ENCODE measurements at places on chromosomes 16 and 17.
A peak's percentile ranks its signal among the peaks of the same experiment; 100 is the strongest.

- no peak for DNase-seq
Observed at GRCh38 chr17:12242345-12242954, 221.8 kb downstream of the MAP2K4 start.

DNA sequence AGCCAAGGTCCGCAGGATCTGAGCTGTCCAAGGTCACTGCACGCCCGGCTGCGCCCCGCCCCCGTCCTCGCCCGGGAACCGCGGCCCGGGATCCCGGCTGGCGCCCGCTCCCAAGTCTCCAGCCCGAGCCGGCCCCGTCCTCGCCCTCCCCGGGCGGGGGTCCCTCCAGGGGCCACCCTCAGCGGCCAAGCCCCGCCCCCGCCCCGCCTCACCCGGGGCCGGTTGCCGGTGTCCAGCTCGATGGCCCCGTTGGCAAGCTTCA lies 216 bp downstream of the VPS9D1 start:
- no peak for DNase-seq

DNA sequence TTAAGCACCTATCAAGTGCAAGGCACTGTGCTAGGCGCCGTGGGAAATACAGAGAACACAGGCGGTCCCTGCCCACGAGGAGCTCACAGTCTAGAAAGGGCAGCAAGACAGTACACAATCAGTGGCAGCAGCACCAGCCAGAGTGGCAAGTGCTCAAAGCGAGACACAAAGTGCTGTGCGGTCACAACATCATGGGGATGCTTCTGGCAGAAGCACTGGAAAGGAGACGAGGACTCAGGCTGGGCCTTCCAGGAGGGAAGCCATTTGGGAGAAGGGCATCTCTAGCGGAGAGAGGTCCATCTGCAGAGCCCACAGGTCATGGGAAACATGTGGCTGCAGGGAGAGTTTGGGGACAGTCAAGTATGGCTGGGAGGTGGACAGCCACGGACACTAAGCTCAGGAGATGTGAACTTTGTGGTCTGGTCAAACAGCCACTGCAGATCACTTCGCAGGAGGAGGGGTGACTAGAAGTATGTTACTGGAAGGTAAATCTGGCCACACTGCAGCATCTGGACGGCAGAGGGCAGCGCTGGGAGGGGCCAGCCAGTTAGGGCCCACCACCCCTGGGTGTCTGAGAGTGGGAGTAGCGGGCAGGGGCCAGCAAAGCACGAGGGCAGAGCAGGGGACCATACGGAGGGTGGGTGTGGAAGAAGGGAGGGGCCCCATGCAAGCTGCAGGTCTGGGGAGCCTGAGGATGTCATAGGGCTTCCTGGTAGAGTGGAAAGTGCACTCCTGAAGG lies 71.1 kb downstream of the N4BP1 start:
- no peak for DNase-seq

DNA sequence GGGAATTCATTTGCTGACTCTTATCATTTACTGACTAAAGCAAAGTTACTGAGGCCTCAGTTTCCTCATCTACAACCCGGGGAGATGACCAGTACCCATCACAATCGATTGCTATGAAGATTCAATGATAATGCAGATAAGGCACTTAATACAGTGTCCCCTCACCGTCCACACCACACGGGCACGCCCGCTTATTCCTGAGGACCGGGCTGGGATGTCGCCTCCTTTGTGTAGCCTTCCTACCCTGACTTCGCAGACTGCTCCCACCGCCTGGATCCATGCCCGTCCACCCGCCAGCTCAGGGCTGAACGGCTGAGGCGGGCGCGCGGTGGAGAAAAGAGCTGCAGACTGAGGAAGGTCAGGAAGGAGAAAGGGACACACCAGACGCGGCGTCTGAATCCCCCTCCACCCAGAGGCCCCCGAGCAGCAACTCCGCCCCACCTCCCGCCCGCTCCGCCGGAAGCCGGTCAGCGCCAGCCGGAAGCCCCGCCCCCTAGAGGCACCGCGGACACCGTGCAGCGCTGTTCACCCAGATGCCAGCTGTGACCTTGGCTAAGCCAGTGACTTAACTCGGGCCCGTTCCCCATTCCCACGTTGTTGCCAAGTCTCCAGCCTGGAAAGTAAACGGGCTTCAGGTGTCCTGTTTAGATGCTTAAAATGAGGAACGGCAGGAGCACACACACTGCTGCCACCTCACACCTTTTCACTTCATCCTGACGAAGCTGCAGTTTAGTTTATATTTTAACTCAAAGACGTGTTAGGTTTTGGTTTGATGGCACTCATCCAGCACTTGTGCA lies at the start of gene KRABD2:
TSS of gene KRABD2 (minus strand) at position 434 of the 797 bp plus-strand sequence.
- DNase-seq = peak; percentile 77

Measured in stimulated activated CD8-positive, alpha-beta memory T cell treated with anti-CD3 and anti-CD28 coated beads, Interleukin-2, amount 100 ng/mL, for 1 hour (primary cell).